K562 (cell line): ENCODE measurements at places on chromosomes 7 and 10.

DNA sequence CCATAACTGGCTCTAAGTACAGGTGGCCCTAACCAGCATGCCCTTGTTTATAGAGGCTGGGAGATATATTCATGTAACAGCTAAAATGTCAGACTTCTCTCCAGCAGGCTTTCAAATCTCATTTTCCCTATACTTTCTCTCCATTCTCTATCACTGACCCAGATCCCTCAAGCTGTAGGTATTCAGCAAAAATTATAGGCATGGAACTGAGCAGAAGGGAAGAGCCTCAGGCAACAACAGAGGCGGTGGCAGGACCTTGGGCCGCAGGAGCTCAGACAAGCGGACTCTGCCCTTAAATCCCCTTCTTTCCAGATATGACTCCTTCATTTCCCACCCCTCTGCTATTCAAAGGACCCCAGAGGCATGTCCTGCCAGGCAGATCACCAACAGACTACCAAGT, 417.4 kb downstream of the PLXNA4 start:
- no peak for DNase-seq

DNA sequence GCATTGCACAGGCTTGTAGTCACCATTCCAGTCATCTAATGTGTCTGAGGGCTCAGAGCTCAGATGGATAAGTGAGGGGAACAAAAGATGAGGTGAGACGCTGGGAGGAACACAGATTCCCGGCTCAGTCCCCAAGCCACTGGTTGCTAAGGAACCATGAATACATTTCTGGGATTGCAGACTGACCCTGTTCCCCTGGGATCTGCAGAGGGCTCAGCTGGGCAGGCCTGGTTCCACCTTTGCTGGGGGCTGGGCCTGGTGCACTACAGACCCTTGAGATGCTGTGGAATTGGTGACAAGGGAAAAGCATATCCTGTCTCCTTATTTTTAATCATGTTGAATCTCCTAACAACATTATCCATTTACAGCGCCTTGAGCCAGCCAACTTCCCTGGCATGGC, 19.2 kb downstream of the ELFN1 start:
- no peak for DNase-seq

DNA sequence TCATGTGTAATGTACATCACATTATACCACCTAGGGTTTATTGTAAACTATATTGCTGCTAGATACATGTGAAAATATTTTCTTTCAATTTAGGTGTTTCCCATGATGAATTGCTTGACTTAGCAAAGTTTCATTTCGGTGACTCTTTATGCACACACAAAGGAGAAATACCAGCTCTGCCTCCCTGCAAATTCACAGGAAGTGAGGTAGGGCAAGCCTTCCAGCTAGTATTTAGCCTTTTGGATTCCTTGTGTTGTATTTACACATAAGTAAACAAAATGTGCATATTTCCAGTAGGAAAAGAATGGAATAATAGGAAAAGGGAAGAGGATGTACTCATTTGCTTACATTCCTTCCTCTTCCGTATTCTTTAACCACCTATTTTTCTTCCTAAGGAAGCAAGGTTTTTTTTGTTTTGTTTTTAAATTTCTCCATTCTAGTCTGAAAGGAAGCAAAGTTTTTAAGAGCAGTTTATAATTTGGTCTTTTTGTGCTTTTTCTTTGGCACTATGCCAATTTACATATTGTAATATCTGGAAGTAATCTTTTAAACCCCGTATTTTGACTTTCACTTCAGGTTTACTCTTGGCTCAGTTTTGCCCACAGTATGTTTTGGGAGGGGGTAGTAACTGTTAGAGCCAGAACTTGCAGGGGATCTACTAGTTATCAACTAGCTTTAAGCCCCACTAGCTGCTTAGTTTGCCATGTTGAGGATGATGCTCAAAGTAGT, 10.4 kb downstream of the PMPCB start:
- no peak for DNase-seq

- no peak for DNase-seq
These were observed at the start of gene GNGT1 for GRCh38 chr7:93906267-93906666. GNGT1 (plus strand) TSS chr7:93906567; CDS start chr7:93906747, 180 bp downstream.
